ENCODE measurements at places on chromosomes 2 and 18.

- DNase-seq = no peak
These were observed 714 bp upstream of the SCN9A start for GRCh38 chr2:166376488-166376828.

GRCh38 chr18:67300498-67300897 is 216.0 kb downstream of the DSEL start:
- peak; percentile 60 for DNase-seq

GRCh38 chr2:120862201-120863060 is 126.8 kb downstream of the GLI2 start:
- DNase-seq = no peak

DNA sequence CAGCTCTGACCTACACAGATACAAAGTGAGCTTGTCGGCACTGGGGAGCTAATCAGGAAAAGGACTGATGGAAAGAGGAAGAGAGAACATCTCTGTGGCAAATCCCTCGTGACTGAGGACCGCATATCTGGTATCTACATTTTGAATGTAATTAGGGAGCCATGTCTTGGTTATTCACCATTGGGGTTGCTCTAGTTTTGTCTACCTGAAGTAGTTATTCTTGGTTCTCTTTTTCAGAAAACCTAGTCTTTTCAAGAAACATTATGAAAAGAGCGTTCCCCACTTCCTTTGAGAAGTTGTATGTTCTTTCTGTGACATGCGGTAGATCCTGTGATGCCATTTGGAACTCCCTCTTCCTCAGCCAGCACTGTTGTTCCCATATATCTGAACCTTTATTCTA is 104.4 kb downstream of the DOCK10 start:
- no peak for DNase-seq

DNA sequence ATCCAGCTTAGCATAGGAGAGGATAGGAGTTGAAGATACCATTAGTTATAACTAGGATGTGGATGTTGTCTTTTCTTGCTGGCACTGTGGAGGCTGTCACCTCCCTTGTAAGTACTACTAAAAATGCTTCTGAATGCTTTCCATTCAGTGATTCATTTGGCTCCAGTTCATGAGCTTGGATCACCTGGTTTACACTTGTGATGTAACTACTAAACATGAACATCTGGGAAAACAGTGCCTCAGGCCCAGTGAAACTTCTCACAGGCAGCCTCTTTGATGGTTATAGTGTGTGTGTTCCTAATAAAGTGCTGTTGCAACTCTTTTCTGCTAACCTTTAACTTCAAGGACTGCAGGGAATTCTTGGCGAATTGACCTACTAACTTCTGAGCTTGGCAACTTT is 13.0 kb upstream of the SLC9A2 start:
- no peak for DNase-seq

- DNase-seq = no peak
These were observed 154.1 kb upstream of the ZNF804A start for GRCh38 chr2:184444217-184444616.

GRCh38 chr2:233312874-233313273 is 5.3 kb downstream of the SAG start:
- no peak for DNase-seq

Data from activated CD8-positive, alpha-beta memory T cell treated with anti-CD3 and anti-CD28 coated beads, Interleukin-2, amount 10 ng/mL, durations not matched to agents 7 days and 5 days (primary cell).